GF-D8 (cell line): ENCODE measurements at places on chromosomes 7 and 10.
A peak's percentile ranks its signal among the peaks of the same experiment; 100 is the strongest.

DNA sequence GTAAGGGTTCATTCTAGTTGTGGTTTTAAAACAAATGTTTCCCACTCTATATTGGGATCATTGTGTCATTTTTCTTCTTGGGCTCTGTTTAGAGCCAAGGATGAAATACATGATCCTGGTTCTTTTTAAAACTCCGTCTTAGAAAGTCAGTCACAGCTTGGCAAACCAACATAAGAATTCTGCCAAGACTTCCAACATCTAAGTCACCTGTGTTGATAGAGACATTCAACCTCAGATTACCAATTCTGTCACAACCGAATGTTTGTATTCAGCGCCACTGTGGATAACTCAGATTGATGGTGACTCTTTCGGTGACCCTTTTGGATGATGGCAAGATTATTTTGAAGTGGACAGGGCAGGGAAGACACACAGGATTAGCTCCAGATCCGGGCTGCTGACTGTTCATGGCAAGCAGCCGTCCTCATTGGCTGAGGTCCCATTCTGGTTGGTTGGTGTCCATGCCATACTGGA is 255.4 kb downstream of the ARHGAP21 start:
- DNase-seq = no peak

DNA sequence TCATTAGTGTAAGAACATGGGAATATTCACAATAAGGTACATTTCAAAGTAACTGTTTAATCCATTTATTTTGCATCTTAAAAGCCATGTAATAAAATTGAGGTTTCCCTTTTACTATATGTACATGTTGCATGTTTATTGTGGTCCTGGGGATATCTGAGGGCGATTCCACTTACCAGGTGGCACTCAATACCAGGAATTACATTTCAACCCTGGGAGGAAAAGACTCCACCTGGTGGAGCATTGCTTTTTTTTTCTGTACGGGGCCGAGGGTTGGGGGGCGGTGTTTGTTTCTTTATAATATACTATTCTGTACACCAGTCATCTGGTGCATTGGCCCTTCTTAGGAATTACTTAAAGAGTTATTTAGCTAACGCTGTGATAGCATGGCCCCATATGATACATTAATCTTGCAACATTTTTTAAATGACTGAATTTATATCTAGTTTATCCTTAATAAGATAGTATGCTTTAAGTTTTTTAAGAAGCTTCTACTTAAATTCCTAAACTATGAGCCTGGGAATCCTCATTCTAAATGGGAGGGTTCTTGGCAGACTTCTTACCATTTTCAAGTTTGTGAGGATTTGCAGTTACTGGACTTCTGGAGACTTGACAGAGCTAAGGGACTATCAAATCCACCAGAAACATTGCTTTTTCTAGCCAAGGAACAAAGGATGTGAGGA is 7.2 kb upstream of the HGF start:
- DNase-seq = no peak

- peak; percentile 32 for DNase-seq
Observed at GRCh38 chr10:11403116-11403515, 208.3 kb downstream of the USP6NL start.

DNA sequence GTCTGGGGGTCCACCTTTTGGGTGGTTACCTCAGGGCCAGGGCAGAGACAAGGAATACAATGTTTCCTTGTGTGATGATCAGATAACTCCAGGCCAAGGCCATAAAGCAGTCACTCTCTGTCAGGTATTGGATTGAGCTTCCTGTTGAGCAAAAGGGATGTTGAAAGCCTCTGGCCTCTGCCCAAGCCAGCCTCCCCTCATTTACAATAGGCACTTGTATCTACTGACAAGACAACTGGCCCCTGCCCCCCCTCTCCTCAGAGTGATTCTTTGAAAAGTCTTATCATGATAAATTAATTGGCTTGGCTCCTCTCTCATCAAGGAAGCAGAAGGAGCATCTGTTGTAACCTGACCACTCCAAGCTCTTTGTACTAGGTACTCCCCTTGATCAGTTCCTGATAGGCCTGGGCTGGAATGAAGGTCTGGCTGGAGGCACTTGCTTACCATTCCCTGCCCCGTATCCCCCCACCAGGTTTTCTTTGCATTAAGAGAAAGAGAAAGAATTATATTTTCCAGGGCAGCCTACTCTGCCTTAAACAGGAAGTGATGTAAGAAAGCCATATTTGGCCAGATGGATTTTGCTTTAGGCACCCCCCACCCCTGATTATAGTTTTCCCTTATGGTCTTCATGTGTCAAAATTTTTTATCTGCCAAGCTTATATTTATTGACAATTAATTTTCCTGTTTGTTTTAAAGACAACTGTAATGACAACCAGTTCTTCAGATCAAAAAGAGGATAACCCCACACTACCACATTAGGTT is 42.1 kb upstream of the HPS1 start:
- peak; percentile 16 for DNase-seq

DNA sequence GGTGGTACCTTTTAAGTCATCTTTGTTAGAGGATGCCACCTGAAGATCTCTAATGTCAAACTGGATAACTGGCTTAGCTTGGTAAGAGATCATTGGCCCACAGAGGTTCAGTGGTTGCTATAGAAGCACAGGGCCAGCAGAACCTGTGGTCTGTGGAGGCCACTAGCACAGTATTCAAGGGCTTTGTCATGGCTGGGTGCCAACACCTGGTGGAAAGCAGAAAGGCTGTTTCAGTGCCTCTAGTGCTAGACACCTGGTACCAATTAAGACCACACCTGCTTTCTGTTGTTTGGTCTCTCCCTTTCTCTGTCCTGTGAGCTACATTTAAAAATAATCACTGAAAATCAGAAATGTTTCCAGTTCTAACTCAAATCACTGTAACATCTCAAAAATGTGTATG is 10.0 kb upstream of the PCGF5 start:
- no peak for DNase-seq

- DNase-seq = no peak
Observed at GRCh38 chr7:148733496-148733895, 34.8 kb downstream of the CUL1 start.

DNA sequence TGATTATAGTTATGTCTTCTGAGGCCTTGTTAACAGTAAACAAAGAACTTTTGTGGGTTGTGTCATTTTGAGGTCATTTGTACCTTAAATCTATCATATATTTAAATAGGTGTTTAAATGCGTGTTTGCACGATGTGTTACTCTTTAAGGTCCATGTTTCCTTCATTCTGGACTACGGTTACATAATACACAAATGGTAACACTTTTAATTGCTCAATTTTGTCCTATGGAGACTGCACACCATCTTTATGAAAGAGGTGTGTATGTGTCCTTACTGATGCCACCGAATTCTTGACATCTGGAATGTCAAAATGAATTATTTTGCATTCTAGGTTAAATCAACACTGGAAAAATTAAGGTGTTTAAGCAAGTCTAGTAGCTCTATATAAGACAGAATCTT is 1.7 kb downstream of the PALS2 start:
- DNase-seq = no peak

DNA sequence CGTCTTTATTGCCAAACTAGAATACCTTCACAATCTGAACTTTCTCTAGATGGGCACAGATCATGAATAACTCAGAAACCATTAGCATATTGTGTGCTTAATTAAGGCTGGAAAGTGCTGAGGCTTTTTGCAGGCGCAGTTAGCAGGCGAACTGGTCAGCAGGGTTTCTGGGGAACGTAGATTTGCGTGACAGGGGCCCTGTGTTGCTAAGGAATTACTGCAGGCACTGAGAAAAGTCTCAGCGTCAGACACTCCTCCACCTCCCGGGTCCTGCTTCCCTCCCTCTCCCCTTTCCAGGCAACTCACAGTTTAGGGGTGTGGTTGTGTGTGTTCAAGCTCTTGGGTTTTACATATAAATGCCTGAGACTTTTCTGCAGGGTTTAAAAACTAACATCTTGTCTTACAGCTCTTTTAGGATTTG is 2.2 kb downstream of the MAP3K8 start:
- DNase-seq = peak; percentile 26

DNA sequence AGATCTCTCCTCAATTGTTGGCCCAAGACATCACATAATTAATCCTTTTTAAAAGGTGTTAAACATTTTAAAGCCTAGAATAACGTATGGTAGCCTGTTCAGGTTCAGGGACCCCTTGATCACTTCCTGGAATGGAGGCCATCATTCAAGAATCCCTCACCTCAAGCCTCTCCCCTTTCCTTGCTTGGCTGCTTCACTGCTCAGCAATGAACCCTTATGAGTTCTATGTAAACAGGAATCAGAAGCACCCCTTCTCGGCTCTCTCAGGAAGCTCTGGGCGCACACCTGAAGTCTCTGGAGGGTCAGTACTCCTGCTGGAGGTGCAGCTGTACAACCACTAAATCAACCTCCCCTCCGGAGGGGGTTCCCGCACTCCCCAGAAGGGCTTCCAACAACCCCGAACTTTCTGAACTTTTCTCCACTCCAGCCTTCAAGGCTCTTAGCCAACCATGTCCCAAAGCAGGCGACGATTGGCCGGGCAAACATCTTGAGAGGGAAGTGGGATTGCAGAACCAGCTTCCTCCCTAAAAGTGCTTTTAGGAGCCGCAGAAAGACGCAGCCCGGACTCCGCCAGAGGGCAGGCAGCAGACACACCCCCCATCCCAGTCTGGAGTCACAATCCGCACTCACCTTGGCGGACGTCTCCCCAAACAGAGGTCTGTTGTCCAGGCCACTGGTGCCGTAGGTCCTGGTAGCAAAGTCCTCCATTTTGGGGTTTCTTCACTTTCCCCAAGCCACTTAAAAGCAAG is 562 bp downstream of the TMEM243 start:
- DNase-seq = peak; percentile 80

- no peak for DNase-seq
Observed at GRCh38 chr7:105156731-105157130, 142.7 kb downstream of the KMT2E start.

GRCh38 chr10:91299999-91300575 is 79.6 kb downstream of the PCGF5 start:
- no peak for DNase-seq

DNA sequence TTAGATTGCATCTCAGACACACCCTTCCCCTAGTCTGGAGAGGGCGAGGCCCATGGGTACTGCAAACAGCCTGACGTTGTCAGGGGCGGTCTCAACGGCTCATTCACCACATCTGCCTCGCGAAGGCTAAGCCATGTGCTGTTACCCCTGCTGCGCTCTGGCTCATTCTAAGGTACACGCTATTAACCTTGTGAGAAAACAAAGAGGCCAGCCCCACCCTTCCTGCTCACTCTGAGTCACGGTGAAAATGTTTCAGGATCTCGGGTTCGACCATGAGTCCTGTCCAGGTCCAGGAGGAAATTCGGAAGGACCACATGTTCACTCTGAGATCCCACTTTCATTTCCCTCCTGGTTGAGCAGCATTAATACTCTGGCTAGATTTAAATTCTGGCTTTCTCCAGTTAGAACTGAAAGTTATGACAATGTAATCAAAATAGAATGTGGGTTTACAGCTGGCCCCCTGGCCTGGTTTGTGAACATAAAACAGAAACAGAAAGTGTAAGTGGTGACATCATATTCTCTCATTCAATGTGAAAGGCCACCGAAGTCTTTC is 55.2 kb downstream of the EGFR start:
- DNase-seq = no peak

GRCh38 chr10:79053081-79053434 is 15.7 kb upstream of the ZMIZ1 start:
- DNase-seq = no peak

GRCh38 chr7:71326595-71326994 is 194.7 kb downstream of the GALNT17 start:
- no peak for DNase-seq

DNA sequence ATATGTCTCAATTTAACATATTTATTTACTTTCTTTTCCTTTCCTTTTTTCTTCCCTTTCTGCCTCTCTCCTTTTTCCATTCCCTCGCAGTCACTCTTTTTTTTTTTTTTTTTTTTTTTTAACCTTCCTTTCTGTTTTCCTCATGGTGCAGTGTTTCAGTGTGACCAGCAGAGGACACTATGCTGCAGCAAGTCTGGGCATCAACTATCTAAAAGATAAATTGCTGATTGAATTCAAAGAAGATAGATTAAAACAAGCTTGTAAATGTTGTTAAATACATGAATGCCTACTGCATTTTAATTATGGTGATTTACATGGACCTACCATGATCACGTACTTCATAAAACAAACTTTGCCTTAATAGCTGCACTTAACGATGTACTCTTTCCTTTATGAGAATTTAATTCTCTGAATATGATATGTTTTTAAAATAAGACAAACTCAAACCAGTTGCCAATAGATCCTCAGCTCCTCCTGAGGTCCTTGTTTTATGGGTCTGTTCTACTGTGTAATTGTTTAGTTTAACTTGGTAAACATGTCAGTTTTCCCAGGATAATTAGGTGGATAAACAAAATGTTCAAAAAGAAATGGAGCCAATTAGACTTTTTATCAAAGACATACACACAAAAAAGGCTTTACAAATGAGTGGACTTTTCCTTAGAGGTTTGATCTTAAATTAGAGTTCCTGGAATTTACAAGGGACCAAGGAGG is 101.0 kb upstream of the AGR3 start:
- DNase-seq = no peak

- DNase-seq = no peak
Observed at GRCh38 chr7:41438705-41439514, 264.0 kb downstream of the INHBA start.

- DNase-seq = peak; percentile 30
Observed at GRCh38 chr10:62681211-62681940, 123.1 kb upstream of the ADO start.

DNA sequence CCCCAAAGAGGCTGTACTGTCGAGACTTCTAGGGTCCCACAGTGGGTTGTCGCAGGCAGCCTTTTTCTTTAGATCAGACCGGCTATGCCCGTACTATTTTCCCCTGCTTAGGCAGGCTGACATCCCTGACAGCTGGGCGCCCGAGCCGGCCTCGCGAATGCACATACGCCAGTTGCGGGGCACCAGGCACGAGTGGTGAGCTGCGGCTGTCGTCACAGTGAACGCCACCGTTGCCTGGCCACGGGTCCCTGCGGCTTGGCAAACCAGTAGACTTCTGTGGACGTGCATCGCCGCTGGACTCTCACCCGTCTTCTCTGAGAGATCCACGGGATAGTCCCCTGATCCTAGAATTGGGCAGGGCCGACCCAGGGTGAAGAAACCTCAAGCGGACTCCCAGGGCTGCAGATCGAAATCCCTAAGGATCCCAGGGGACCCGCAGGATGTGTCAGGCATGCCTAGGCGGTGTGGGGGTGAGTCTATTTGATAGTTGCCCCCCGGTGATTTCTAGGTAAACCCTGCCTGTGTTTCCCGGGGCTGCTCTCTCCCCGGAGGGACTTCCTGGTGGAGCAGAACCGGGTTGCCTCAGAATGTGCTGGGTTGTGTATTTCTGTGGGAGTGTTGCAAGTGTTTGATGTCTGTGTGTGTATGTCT is 33.0 kb upstream of the ZNF273 start:
- no peak for DNase-seq

DNA sequence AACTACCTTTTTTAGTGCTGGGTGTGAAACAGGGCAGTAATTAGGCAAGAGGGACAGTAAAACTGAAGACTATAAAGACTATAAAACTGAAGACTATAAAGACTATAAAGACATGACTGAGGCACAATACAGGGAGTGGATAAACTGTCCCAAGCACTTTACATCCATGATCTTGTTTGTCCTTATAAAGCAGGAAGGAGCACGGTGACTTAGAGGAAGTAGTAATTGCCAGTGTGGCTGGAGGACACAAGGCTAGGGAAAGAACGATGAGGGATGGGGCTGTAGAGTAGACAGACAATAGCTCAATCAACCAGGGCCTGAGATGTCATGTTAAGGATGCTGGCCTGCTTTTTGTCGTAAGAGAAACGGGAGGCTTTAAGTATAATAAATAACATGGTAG is 26.0 kb downstream of the DNAJC12 start:
- DNase-seq = no peak

GRCh38 chr7:82049442-82049841 is 279.6 kb upstream of the HGF start:
- no peak for DNase-seq

- no peak for DNase-seq
Observed at GRCh38 chr10:49629431-49629881, 15.6 kb downstream of the CHAT start.

GRCh38 chr10:23613900-23614299 is 175.0 kb downstream of the OTUD1 start:
- DNase-seq = no peak
